ENCODE measurements at places on chromosomes 3 and 15.

DNA sequence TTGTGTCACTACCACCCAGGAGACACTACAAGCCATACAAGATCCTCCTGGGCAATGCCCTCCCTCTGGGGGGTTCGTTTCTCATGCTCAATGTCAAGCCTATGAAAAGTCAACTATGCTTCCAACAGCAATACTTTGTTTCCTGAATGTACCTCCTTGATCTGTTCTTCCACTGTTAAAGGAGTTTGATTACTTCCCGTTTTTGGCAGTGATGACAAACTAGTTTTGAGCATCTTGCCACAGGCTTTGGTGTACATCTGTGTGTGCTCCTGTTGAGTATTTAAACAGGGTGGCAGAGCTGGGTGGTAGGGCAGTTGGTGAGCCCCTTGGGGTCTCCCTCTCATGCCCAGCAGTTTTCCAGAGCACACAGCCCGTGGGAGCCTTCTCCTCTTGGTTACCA lies 81.4 kb downstream of the IL12A start:
- no peak for DNase-seq

- DNase-seq, result no peak
Observed at GRCh38 chr15:97981758-97982157, 21.3 kb downstream of the ARRDC4 start.

GRCh38 chr3:195212033-195212748 lies 58.8 kb downstream of the XXYLT1 start:
- no peak for DNase-seq

DNA sequence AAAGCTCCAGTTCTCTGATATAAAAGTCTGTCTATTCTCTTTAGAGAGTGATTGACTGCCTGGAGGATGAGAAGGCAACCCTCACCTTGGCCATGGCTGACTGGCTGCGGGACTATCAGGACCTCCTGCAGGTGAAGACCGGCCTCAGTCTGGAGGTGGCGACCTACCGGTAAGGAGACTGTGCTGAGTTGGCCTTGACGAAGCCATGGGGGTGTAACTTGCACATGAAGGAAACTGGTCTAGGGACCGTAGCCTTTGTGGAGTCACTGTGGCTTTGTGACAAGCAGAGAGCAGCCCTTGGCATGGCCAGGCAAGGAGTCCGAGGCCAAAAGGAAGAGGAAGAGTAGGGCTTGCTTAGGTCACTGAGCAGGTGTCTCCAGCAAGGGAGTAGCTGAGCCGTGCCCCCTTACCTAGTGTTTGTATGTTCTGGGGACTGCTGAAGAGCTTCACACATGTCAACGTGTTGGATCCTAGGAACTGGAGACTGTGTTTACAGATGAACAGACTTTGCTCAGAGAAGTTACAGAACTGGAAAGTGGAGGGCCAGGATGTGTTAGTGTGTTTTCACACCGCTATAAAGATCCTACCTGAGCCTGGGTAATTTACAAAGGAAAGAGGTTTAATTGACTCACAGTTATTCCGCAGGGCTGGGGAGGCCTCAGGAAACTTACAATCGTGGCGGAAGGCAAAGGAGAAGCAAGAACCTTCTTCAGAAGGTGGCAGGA lies 8.8 kb downstream of the SYNM start:
- no peak for DNase-seq

- DNase-seq, result no peak
Observed at GRCh38 chr15:24269166-24269571, 406.4 kb upstream of the NPAP1 start.

- no peak for DNase-seq
Observed at GRCh38 chr3:128316481-128316891, 150.2 kb downstream of the DNAJB8 start.

DNA sequence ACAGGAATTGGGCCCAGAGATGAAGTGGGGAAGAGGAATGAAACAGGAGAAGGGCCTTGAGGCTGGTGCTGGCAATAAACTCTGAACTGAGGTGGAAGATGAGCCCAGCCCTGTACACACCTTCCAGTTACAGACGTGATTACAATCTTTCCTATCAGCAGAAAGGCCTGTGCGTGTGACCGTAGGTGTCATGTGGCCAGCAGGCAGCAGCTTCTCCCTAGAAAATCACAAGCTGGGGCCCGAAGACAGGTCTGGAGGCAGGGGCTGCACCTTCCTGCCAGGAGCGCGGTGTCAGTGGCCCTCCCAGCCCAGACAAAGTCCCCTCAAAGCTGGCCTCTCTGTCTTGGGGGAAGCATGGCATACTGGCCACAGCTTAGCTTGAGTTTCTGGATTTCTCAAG lies 16.7 kb upstream of the PIGZ start:
- DNase-seq, result no peak

- DNase-seq, result no peak
Observed at GRCh38 chr3:182650568-182651128, 142.7 kb upstream of the ATP11B start.

- no peak for DNase-seq
Observed at GRCh38 chr3:146705225-146705624, 100.1 kb upstream of the PLSCR5 start.

Data from HuH-7.5 (cell line).